ENCODE measurements at places on chromosomes 7 and 10.

- no peak for DNase-seq
These were observed 313.2 kb upstream of the MTPN start for GRCh38 chr7:136290351-136290750.

DNA sequence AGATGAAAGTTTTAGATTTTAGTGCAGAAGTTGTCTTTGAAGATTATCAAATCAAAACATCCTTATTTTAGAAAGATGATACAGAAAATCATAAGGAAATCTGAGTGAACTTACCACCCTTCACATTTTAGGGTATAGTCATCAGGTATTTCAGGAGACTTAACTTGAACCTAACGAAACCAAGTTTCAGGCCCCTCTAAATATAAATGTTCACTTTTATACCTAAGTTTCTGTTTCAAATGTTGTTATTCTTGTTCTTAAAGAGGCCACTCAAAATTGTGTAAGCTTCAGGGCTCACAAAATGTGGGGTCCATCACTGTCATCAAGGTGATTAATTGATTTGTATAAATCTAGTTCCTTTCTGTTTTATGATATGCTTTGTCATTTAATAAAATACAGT, 216.2 kb downstream of the KIAA1217 start:
- DNase-seq, result no peak

- no peak for DNase-seq
These were observed 22.2 kb downstream of the ZDHHC16 start for GRCh38 chr10:97468162-97468561.

DNA sequence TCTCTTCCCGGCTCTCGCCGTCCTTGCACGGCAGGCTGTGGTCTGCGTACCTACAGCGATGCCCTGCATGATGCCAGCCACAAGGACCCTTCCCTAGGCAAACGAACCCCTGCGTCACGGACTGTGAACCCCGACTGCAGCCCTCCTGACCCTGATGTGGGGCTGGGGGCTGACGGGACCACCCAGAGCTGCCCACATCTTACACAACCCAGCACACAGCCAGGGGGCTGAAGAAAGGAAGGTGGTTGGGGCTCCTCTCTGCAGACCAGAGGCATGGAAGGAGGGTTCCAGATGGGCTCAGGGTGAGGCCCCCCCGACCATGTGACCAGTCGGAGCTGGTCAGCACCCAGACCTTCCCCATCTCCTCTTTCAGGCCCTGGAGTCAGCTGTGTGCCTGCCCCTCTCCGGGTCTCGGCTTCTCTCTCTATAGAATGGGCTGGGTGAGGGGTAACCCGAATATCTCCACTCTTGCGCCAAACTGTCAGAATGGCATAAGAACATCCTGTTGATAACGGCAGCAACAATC, 41.4 kb downstream of the EBF3 start:
- no peak for DNase-seq

DNA sequence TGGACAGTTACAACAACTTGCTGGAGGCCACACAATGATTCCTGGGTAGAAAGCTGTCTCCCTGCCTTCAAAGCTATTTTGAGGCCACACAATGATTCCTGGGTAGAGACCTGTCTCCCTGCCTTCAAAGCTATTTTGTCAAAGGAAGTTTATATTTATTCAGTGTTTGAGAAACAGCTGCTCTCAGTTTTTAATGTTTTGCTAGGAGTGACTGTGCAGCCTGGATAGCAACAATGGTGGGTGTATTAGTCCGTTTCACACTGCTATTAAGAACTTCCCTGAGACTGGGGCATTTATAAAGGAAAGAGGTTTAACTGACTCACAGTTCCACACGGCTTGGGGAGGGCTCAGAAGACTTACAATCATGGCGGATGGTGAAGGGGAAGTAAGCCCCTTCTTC, 3.9 kb upstream of the SGPL1 start:
- DNase-seq, result no peak

DNA sequence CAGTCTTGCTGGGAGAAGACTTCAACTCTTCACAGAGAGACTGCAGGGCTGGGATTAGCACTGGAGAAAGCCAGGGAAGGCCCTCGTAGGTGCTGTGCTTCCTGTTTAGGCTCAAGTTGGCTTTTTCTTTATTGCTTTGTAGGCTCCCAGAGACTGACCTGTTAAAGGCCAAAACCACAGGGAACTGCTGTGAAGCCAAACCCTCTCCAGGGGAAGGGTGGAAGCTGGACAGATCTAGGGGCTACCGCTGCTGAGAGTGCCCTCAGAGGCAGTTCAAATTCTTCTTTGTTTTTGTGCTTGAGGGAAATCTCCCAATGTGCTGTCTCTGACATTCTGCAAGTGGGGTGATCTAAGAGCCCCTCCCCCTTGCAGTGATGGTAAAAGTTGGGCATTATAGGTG, 198.4 kb downstream of the CNTNAP2 start:
- DNase-seq, result no peak

- DNase-seq, result no peak
These were observed 98.0 kb upstream of the GATA3 start for GRCh38 chr10:7956508-7956907.

DNA sequence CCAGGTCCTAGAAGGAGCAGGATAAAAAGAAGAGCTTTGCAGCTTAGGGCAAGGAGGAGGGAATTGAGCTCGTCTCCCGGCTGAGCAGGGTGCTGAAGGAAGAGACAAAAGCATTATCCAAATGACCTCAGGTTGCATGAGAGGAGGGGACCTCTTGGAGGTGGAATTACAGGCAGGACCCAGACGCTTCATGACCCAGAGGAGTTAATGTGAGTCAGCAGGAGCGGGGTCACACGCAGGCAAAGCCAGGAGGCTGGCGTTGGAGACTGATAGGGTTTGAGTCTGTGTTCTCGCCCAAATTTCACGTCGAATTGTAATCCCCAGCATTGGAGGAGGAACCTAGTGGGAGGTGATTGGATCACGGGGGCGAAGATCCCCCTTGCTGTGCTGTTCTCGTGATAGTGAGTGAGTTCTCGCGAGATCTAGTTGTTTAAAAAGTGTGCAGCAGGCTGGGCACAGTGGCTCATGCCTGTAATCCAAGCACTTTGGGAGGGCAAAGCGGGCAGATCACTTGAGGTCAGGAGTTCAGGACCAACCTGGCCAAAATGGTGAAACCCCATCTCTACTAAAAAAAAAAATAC, 63.7 kb upstream of the AUTS2 start:
- no peak for DNase-seq

DNA sequence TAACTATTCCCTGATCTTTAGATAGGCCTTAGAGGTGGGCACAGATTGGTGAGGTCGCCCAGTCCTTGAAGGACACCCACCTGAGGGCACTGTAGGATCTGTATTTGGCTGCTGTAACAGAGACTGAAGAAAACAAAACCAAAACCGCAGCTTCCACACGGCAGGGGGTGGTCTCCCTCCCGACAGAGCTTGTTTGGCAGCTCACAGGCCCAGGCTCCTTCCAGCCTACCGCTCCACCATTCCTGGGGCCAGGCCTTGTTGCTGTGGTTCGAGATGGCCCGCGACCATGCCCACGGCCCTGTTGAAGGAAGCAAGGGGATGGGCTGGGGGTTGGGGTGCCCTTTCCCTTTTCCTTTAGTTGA, 30.4 kb downstream of the ZNF783 start:
- no peak for DNase-seq

DNA sequence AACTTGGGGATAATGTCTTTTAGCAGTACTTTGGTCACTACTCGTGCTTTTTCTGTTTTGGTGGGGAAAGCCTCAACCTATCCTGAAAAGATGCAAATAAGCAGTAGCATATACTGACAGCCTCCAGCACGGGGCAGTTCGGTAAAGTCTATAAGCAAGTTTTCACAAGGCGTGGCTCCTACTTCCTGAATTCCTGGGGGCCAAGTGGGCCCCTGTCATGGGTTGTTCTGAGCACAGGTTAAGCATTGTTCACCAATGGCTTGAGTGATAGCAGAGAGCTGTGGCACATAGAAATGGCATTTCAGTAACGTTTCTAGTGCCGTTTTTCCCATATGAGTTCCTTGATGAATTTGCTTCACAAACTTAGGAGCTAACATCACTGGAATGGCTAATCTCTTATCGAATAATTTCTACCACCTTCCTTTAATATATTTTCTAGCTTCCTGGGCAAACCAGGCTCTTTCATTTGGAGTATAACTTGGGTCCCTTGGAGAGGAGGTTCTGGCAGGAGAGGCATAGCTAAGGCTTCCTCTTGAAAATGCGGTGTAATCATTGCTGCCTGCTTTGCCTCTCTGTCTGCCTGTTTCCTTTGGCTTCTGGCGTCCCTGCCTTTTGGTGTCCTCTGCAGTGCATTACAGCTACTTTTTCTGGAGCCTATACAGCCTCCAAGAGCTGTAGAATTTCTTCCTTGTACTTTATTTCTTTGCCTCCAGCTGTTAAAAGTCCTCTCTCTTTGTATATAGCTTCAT, 11.7 kb upstream of the ZNF239 start:
- no peak for DNase-seq

DNA sequence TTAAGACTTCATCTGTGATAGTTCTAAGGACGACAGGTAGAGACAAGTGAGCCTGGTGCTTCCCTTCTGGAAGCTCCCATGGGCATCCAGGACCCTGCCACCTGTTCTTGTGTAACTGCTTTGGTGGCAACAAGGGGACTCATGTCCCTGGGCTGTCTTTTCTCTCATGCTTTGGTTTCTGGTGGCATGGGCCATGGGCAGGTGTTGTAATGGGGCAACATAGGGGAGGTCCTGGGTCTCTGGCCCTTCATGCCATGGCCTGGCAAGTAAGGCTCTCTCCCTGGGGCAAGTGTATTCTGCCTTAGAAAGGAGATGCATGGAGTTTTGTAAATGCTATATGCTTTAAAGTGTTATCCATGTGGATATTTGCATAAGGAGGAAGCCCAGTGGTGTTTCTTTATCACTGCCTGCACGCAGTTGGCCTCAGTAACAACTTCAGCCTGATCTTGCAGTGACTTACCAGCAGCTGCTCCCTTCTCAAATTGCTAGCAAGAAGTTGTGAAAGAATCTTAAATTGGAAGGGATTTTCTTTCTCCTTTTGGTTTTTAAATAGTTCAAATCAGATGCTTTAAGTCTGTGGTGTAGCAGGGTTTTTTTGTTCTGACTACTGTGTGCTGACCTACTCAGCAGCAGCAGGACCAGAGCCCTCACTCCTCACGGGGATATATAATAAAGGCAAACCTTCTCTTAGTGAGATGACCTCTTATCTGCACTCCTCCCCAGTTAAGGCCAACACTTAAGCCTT, 39.9 kb downstream of the OGDH start:
- no peak for DNase-seq

DNA sequence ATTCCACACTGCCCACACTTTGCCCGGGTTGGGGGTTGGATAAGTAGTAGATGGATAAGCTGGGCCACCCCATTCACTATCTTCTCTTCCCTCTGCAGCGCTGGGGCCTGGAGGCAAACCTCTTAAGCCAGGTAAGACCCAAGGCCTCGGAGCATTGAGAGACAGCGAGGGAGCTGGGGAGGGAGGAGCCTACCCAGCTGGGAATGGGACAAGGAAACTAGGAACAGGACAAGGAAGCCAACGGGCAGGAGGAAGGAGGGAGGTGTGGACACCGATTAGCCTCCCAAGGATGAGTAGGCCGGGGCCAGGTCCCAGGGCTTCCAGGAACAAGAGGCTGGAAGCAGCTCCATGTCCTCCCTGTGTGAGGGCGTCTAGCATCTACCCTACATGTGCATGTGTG, 9.6 kb downstream of the ELN start:
- DNase-seq, result no peak

DNA sequence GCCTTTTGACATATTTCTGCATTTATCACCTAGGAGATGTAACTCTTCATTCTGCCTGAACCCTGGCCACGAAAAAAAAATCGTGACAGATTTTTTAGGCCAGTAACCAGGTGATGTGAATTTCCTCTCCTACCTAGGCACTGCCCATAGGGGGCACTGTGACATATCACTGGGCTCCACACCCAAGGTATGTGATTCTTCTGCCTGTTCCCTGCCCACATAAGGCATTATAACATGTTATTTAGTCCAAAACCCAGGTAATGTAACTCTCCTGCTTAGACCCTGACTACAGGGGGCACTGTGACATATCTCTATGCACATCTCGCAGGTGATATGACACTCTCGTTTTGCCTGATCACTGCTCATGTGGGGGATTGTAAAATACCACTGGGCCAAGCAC, 29.5 kb upstream of the ZNF107 start:
- peak; percentile 32 for DNase-seq
